ENCODE measurements at places on chromosomes 4 and X.
A peak's percentile ranks its signal among the peaks of the same experiment; 100 is the strongest.

DNA sequence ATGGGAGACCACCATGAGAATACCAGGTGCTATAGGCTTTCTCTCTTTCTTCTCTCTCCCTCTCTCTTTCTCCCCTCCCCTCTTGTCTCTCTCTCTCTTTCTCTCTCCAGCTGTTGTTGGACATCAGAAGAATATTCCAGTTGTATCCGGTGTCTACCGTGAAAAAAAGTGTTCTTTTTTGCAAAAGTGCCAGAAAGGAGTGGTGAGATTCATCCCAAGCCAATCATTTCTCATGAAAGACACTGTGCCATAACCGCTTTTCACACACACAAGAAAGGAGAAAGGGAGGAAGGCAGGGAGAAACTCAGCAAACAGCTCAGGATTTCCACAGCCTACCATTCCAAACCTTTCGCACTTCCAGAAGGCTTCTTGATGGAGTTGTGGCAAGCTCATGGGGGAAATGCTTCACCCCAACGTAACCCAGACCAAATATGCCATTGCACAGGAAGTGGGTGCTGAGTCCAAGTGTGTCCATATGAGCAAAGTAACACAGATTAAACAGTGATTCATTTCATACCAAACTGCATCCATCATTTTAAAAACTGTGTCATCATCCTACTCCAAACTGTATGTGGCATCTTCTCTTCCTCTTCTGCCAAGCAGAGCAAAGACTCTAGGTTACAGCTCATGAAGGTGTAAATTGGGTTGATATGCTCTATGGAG lies 224.0 kb downstream of the APBB2 start:
- DNase-seq: no peak

DNA sequence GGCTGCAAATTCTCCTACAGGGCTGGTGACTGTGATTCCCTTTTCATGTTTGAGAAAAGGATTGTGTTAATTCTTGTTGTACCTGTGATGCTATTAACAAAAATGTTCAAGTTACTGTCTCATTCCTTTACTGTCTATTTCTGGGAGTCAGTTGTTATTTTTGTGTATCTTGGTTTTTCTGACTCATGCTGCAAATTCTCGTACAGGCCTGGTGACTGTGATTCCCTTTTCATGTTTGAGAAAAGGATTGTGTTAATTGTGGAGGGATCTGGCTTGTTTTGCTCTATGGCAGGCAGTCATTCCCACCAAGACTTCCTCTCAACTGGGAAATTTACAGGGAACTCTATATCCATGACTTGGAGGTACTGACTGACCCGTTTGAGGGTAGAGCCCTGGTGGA lies 693.4 kb upstream of the INTU start:
- DNase-seq: no peak

GRCh38 chrX:49171752-49172279 lies at the start of gene PLP2:
Gene PLP2, plus strand, starts transcription at chrX:49171898. Its CDS starts 103 bp downstream, at chrX:49172001.
- peak; percentile 67 for DNase-seq

- DNase-seq: no peak
These were observed 287.6 kb downstream of the ARHGAP24 start for GRCh38 chr4:85762529-85762871.

DNA sequence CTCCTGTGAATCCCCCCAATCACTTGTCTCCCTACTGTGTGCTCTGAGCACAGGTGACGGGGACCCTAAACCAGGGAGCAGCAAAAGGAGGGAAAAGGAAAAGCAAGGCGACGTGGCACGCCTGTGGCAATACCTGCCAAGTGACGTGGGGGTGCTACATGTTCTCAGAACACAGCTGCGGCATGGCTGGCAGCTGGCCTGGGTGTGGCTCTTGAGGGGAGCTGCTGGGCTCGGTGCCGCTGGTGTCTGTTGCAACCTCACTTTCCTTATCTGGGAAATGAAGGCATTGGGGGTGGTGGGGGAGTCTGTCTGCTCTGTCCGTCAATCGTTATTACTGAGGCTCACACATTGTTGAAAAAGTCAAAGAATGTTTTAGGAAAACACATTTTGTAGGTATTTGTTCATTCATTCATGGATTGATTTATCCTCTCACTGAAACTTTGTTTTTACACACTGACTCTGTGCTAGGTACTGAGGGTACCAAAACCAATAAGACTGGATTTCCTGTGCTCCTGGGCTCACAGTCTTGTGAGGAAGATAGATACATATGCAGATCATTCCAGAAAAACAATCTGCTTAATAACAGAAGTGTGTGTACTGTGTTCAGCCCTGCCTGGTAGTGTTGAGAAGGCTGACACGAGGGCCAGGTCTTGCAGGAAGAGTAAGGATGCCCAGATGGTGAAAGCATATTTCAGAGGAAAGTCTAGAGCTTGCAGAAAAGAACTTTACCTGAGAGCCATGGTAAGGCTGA lies 217.6 kb downstream of the PTTG2 start:
- peak; percentile 29 for DNase-seq

DNA sequence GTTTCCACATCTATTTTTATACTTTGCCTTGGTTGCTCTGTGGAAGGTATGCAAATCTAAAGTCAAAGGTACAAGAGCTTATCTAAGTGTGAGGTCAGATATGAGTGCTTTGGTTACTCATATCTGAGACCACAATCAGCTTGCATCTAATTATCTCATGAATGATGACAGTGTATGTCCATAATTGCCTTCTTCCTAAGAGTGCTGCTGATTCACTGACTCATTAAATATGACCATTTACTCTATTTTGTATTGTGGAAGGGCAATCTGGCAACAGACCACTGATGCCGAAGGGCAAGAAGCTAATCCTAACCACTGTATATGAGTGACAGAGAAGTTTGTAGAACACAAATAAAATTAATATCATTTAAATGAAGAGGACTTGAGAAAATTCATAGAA lies 1190.2 kb upstream of the AGA start:
- no peak for DNase-seq

- no peak for DNase-seq
These were observed 58.0 kb upstream of the H2AZ1 start for GRCh38 chr4:100008048-100008447.

- DNase-seq: no peak
These were observed 57.3 kb upstream of the ADGRA3 start for GRCh38 chr4:22573198-22573597.

GRCh38 chr4:171849686-171850222 lies 36.5 kb downstream of the GALNTL6 start:
- no peak for DNase-seq

DNA sequence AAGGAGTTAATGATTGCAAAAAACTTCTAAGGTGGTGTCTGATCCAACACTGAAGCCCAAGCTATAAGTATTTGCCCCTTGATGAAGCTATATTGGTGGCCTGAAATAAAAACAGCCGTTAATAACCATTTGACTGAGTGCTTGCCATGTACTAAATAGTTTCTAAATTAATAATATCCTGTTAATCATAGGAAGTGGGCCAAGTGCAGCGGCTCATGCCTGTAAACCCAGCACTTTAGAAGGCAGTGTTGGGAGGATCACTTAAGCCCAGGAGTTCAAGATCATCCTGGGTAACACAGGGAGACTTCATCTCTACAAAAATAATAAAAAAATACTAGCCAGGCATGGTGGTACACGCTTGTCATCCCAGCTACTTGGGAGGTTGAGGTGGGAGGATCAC lies 8.3 kb downstream of the NDP start:
- DNase-seq: no peak

DNA sequence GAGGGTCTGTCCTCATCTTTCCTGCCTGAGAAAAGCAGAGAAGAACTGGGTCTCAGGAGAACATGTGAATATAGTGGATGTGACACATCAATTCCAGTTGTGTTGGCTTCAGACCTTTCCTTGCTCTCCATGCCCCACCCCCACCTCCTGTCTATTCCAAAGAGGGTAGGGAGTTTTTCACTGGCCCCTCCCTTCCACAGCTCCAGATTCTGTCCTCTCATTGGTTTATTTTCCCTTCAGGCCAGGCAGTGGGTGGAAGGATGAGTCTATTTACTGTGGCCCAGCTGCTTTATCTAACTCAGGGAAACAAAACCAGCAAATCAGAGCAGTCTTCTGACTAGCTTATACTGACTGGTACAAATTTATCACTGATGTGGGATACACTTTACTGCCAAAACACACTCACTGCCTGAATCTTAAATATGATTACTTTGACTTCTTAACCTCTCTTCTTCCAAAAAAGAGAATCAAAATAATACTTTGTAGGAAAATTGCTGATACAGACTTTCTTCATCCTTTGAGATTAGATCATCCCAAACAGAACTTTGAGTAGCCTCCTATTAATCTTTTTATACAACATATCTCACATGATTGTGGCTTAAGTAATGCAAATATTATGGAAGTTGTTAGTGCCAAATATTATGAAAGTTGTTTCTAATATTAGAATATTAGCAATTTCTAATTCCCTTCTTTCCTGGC lies 221.2 kb downstream of the MID1 start:
- DNase-seq: no peak

- no peak for DNase-seq
These were observed 1456.1 kb upstream of the IGFBP7 start for GRCh38 chr4:58566260-58566659.

- no peak for DNase-seq
These were observed 158.6 kb downstream of the STPG2 start for GRCh38 chr4:97984545-97985131.

DNA sequence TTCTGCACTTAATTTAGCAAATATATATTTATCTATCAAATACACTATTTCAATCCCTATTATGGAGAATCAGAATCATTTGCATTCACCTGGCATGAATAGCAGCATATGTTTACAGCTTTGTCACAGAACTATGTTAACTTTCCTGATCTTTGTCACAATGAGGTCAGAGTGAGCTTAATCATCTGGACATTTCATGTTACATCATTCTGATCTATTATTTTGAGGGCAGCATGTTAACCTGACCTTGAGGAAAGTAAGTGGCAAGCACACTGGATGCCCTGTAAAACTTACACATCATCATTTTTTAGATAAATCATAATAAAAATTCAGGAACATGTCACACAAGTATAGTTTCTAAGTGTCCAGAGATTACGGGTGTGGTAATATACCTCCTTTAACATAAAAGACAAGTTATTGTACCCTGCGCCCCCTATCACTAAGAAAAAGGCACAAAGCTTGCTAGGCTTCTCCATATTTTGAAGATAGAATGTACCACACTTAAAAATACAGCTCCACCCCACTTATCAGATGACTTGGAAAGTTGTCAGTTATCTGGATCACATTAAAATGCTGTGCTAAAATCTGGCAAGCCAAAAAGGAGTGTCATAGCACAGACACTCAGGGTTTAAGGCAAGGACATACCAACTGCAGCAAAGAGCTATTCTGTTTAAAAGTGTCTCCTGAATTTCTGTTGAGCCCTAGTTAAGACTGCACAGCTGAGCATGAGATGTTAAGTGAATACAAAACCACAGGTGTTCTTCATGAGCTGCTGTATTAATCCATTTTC lies 182.7 kb upstream of the FAT4 start:
- DNase-seq: no peak

- DNase-seq: no peak
These were observed 632 bp upstream of the PCDH7 start for GRCh38 chr4:30719454-30720020.

DNA sequence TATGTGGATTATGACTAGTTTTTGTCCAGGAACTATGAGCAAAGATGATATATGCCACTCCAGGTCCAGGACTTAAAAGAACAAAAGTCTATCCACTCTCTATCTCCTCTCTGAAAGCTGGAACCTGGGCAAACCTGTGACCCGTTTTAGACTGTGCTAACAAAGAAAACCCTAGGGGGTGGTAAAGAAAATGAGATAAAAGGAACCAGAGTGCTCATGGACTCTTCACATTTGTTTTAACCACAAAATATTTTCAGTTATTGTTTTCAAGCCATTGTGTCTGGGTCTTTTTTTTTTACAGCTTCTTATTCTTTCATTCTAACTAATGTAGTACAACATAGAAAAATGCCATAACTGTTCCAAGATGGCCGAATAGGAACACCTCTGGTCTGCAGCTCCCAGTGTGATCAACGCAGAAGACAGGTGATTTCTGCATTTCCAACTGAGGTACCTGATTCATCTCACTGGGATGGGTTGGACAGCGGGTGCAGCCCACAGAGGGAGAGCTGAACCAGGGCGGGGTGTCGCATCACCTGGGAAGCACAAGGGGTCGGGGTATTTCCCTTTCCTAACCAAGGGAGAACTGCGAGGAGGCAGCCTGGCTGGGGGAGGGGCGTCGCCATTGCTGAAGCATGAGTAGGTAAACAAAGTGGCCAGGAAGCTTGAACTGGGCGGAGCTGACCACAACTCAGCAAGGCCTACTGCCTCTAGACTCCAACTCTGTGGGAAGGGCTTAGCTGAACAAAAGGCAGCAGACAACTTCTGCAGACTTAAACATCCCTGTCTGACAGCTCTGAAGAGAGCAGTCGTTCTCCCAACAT lies 45.1 kb downstream of the CHM start:
- no peak for DNase-seq
